ENCODE measurements at places on chromosomes 11 and 22.

DNA sequence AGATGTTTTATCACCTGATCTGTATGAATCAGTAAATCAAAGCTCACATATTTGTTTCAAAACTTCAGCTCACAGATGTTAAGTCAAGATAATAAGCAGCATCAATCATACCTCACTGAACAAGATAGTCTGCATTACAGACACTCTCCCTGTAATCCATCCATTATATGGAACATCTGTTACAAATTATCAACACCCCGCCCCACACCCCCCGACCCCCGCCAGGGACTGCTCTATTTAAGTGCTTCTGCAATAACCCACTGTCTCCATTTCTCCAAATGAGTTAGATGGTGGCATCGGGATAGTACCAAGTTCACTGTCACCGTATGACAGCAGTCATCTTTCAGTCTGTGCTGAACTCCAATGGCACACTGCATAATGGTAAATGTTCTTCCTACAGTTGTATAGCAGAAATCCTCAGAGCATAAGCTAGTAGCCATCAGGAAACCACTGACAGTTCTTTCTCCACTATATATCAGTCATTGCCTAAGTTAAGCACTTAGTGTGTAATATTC is 447.0 kb upstream of the ARHGAP42 start:
- no peak for DNase-seq

DNA sequence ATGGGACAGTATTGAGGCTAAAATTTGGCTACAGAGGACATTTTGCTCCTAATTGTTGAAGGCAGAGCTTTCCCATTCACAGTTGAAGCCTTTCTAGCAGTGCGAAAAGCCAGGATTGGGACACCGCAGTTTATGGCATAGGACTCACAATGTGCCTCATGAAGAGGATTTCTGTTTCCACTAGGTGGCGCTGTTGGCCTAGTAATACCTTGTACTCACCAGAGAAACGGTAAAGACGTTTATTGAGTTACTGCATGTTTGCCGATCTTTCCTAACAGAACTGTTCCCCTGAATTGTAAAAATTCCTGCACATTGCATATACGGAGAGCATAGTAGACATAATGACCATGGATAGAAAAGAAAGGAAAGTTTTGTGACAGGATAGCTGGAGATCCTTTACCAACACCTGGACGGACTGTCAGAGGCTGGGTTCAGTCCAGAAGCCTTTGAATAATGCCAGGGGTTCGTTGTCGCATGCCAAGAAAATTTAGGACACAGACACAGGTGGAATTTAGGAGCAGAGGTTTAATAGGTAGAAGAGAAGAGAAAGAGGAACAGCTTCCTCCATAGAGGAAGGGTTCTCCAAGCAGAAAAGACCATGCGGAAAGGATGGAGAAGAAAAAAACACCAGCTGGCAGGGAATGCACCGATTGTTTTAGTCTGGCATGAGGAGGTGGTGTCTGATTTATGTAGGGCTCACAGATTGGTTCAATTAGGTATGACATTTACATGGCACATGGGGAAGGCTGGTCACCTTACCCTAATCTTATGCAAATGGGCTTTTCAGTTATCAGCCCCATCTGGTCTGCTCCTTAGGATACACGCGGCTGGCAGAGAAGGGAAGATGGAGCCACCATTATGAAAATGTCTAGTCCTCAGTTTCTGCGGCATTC is 10.8 kb upstream of the OR51D1 start:
- peak; percentile 50 for DNase-seq

- no peak for DNase-seq
These were observed 384.7 kb downstream of the DCDC1 start for GRCh38 chr11:30984827-30985226.

DNA sequence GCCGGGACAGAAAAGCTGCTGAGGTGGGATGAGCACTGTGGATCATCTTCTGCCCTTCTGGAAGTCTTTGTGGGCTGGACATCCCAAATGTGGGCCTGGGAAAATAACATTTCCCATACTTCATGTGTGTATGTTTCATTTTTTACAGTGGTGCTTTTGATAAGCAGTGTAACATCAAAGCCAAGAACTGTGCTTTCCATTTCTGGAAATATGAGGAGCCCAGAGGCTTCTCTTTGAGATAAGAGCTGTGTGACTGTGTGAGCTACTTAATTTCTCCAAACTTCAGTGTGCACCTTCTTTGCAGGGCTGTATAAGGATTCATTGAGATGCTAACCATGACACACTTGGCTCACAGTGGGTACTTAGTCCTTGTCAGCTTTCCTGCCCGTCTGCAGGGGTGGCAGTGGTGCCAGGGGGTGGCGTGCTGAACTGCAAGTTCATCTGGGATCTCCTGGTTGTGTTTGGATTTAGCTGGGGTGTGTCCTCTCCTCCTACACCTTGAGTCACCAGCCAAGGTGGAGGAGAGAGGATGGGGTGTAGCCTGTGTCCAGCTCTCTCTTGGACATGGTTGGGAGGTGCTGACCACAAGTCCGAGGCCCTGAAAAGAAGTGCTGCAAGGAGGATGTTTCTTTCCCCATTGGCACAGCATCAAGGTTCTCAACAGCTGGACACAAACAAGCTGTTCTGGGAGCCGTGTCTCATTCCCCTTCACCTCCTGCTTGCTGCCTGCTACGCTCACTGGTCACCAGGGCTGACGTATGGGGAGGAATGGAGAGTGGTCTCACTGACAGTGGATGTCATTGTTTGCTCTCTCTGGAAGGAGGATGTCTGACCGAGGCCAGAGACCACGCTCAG is 139.4 kb downstream of the TEAD1 start:
- DNase-seq, result no peak

DNA sequence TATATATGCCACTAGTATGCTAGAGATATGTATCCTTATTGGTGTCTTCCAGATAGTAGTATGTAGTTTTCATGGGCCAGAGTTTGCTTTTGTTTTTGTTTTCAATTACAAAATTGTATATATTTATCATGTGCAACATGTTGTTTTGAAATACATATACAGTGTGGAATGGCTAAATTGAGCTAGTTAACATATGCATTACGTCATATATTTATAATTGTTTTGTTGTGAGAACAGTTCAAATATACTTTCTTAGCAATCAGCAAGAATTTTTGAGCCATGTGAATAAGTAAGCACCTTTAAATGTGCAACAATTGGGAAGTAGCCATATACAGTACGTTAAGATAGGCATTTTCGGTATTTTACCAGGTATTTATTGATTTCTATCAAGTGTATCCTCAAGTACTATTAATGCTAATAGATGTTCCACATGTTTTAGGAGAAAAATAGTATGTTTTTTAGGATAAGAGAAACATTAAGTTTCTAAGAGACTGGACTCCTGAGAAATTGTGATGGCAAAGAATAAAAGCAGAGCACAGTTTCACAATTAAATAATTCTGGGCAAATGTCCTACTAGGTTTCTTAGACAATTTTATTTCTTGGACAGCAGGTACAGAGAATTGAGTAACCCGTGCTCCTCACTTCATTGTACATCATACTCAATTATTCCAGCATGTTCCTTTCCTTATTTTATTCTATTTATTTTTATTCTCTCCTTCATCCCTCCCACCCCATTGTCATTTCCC is 60.5 kb upstream of the SLC5A12 start:
- DNase-seq, result no peak

DNA sequence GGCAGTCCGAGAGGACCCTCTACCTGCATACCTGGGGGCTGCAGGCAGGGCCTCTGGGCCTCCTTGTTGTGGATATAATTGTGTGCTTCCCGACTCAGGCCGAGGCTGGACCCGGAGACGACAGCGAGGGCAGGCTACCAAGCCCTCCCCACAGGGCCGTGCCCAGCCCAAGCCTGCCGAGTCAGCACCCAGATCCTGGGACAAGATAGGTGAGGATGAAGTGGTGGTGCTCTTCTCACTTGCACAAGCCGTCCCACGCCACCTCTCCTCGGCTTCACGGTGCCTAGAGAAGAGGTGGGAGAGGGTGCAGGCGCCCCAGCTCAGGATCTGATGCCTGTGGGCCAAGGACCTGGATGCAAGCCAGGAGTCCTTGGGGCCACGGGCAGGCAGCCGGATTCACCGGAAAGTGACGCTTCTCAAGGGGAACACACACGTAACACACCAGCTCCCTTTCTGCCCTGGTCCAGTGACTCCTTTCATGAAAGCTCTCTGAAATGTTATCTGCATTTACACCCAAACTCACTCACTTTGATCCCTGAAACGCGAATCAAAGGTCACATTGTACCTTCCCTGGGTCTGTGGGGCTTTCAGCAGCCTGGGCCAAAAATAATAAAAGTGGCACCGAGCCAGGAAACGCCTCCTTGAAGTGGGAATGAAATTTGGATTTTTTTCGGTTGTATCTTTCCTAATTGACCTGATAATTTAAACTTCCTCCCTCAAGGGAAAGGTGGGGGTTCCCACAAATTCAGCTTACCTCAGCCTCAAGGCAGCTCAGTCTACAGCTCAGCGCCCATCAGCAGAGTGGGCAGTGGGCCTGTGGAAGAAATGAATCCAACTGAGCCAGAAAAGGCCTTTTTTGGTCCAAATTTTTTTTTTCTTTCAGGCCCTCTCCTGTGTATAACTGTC is 1.1 kb upstream of the GNB1L start:
- DNase-seq, result no peak

GRCh38 chr11:12831471-12832202 is 157.4 kb downstream of the TEAD1 start:
- DNase-seq, result no peak

- DNase-seq, result no peak
These were observed 54.4 kb downstream of the BBOX1 start for GRCh38 chr11:27095059-27095458.

GRCh38 chr11:70251659-70252321 is 18.7 kb upstream of the PPFIA1 start:
- DNase-seq, result no peak
